ENCODE measurements at places on chromosomes 6 and 20.

DNA sequence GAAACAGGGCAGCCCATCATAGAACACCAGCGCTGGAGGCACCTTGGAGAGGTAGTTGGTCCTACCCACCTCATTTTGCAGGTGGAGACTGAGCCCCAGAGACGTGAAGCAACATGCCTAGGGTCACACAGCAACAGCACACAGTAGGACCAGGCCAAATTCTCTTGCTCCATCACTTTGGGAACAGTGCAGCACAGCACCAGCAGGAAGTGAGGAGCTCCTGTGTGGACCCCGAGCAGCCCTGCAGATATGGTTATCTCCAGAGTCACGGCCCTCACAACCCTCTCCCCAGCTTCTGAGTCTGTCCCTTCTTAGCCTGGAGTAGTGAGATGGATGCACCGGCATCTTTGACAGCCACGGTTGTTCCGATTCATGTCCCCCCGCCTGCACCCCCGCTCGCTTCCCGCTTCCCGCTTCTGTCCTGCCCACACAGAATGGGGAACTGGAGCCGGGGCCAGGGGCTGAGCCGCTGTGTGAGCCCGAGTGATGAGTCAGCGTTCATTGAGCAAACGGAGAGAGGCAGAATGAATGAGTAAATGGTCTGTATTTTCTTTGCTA lies 72.6 kb upstream of the DUSP22 start:
- DNase-seq = no peak

DNA sequence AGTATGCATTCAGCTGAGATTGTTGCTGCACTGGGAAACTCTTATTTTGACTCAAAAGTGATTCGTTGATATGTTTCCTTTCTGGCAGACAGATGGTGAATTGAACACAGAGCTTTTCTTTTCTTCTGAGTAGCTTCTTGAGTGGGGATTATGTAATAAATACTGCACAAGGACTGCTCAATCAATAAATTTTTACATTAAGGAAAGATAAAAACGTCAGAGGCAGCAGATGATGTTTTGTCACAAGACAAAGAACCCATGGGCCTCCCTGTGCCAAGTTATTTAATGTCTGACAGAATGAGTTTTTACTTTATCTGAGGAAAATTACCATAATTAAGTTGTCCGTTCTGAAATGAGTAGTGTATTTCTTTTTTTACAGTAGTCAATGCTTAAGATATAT lies 460.3 kb downstream of the UTRN start:
- no peak for DNase-seq

DNA sequence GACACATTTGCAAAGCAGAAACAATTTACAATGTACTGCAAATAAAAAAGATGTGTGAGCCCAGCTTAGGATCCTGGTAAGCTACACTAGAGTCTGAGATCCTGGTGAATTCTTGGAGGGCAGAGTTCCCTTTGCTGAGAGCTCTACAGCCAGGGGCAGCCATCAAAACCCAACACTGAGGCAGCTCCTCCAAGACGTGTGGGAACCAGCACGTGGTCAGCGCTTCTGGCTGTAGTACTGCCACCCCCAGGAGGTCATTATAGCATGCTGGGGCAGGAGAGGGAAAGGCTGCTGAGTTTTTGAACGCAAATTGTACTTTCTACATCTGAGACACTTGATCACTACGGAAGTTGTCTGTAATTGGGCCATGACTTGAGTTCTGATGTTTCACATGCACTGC lies 131.5 kb downstream of the INSM1 start:
- no peak for DNase-seq

DNA sequence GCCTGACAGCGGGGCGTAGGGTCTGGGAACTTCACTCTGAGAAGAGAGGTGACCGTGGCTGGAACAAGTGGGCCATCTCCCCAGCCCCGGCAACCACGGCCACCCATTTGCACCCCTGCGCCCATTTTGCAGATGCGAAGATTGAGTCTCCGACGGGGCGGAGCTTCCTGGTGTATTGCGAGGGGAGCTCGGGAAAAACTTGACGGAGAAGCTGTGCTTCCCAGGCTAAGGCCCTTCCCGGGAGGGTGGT lies 653 bp downstream of the ZNF335 start:
- DNase-seq = no peak

DNA sequence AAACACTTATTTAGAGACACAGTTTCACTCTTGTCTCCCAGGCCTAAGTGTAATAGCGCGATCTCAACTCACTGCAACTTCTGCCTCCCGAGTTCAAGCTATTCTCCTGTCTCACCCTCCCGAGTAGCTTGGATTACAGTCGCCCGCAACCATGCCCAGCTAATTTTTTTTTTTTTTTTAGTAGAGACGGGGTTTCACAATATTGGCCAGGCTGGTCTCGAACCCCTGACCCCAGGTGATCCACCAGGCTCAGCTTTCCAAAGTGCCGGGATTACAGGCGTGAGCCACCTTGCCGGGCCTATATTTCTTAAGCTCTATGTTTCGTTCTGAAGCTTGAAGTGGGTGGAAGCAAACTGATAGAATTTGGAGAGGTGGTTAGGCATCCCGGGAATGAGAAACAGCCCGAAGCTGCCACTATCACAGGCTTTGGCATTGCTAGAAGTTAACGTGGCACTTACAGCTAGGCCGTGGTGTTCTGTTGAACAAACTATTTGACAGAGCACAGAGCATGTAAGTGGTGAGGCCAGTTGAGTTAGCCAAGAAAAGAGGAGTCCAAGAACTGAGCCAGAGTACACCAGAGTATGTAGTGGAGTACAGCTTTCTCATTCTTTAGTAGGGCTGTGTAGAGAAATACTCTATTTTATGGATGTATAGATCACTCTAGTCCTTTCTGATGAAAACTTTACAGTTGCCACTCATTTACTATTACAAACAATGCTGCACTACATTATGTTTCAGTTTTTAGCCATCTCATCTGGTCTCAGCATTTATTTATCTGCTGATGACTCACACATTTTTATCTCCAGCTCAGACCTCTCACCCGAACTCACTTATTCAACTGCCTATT lies 62.0 kb upstream of the HFE start:
- DNase-seq = no peak

DNA sequence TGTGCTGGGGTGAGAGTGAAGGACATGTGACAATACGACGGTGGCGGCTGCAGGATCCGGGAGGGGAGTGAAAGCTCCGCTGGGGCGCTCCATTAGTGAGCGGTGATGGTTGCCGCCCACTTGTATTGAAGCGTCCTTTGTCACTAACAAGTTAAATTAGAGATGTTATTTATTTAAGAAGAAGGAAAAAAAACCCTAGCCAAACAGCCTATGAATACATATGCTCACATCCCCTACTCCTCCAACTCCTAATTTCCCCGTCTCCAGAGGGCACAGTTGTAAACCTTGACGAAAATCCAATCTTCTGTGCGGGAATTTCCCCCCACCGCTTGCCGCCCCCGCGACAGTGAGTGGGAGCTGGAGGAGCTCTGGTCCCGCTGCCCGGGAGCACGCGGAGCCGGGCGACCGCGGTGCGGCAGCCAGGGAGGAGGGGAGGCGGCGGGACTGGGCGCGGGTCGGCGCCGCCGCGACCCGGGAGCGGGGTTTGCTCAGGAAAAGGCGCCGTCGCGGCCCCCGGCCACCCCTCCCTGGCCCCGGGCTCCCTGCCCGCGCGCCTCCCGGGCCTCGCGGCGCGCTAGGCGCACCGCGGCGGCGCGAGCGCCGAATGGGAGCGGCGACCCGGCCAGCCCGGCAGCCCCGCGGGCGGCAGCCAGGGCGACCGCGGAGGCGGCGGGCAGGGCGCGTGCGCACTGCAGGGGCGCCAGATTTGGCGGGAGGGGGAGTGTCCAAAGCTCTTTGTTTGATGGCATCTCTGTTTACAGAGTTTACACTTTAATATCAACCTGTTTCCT lies at the start of gene MYB:
TSS of gene MYB (plus strand) at position 767 of the 791 bp plus-strand sequence. CDS start 206 bp downstream, outside the sequence.
- peak; percentile 59 for DNase-seq

GRCh38 chr20:52399352-52399751 lies 207.8 kb upstream of the ZFP64 start:
- DNase-seq = no peak

GRCh38 chr6:167855825-167856425 lies 29.2 kb downstream of the AFDN start:
- no peak for DNase-seq

DNA sequence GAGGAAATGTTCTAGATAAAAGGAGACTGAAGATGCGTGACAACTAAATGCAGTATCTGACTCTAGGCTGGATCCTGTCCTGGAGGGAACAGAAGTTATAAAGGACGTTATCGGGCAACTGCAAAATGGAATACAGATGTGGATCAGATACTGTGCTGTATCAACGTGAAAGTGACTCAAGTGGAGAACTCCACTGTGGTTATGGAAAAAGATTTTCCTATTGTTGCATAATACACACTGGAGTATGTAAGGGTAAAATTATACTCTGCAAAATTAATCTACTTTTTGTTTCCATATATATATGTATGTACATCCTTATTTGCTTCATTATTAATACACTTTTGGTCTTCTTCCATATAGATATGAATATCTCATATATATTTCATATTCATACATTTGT lies 654.0 kb downstream of the QKI start:
- no peak for DNase-seq

GRCh38 chr20:58470336-58471192 lies 44.6 kb downstream of the APCDD1L start:
- DNase-seq = no peak

GRCh38 chr6:128479048-128479666 lies 41.2 kb downstream of the PTPRK start:
- DNase-seq = no peak
